ENCODE measurements at places on chromosomes 7 and 10. TPM values are rescaled to one million over a fixed set of nuclear protein-coding genes. Genes with fewer than 3 reads are reported as not detected.

- DNase-seq, result no peak
Measured at GRCh38 chr7:116232350-116232749, 22.0 kb downstream of the TES start.

- DNase-seq, result no peak
Measured at GRCh38 chr10:2933924-2934323, 133.4 kb upstream of the PFKP start.

DNA sequence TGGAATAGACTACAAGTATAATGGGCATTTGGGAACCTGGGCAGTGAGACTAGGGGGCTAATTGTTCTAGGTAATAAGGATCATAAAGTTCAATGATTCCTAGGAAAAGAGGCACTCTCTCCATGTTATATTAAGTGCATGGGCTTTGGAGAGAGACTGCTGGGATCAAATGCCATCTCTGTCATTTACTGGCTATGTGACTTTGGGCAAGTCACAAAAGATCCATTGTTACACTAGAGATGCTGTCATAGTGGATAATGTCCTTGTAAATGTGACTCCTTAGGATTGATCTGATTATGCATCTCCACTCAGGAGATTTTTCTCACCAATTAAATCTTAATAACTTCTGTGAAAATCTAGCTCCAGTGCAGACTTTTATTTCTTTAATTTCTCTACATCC, 156.3 kb upstream of the CACNA2D1 start:
- DNase-seq, result no peak

Gene CDNF
- 0.29 TPM for total RNA-seq

Gene LRRC18
- not detected for total RNA-seq

GRCh38 chr7:69906283-69906995, 308.2 kb downstream of the AUTS2 start:
- no peak for DNase-seq

DNA sequence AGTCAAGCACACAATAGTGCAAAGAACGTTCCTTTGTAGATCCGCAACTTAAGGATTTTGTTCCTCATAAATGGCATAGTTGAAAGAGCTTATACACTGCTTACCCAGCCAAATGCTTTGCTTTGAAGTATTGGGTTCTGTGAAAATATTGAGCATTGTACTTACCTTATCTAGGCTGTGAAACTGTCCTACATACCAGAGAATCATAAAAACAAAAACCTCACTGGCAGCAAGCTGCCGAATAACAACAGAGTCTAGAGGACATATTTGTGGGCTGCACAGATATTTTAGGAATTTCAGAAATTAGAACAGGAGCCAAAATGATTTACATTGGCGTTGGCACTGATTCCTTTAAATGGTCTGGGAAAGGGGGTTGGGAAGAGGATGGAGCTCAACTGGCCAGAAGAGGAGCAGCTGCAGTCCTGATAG, 174.8 kb downstream of the RTKN2 start:
- DNase-seq, result peak; percentile 75

Gene AGBL3
- 0.03 TPM for total RNA-seq

DNA sequence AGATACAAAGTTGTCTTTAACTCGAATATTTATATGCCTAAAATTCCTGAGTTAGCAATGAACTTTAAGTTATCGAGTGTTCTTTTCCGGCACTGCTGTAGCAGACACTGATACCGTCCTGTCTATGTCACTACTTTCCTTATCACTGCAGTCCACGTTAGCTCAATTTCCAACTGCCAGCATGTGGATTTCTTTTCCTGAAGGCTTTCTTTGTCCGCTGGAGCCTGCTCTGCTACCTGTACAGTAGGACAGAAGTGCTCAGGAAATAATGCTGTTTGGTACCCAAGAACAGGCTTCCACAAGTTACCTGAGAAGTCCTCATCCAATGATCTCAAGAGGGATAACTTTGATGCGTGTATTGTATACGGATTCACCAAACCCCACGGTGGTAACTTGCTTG, 329.4 kb downstream of the NXPH1 start:
- DNase-seq, result no peak

Gene SP8
- total RNA-seq, result not detected

- DNase-seq, result no peak
Measured at GRCh38 chr7:81811956-81812865, 42.4 kb upstream of the HGF start.

- no peak for DNase-seq
Measured at GRCh38 chr7:21338728-21339164, 89.1 kb upstream of the SP4 start.

Gene ZNF775
- 5.8 TPM for total RNA-seq

Gene CACNA2D1
- 31.6 TPM for total RNA-seq

- DNase-seq, result no peak
Measured at GRCh38 chr10:50426485-50426884, 175.2 kb upstream of the ASAH2 start.

DNA sequence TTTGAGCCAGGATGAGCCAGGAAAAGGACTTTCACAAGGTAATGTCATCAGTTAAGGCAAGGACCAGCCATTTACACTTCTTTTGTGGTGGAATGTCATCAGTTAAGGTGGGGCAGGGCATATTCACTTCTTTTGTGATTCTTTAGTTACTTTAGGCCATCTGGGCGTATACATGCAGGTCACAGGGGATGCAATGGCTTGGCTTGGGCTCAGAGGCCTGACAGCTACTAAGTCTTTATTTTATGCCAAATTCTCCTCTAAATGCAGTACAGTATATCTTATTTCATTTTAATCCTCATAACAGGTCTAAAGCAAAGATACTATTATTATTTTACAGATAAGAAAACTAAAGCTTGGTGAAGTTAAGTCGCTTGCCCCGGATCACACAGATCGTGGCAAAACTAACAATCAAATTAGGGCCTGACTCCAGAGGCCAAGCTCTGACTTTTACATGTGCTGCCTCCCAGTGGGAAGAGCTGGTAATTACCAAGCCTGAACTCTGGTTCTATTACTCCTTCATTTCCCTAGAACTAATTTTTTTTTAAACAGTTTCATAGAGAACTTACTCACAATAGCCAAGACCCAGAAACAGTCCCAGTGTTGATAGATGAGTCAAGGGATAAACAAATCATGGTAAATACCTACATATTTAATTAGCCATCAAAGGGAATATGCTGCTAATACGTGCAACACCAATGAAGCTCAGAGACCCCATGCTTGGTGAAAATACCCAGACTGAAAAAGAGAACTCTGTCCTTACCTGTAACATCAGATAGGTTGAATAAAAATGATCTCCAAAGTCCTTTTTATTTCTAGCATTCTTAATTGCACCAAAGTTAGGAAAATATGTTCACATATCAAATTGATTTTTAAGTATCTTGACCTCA, 35.4 kb downstream of the C7orf25 start:
- DNase-seq, result peak; percentile 59

DNA sequence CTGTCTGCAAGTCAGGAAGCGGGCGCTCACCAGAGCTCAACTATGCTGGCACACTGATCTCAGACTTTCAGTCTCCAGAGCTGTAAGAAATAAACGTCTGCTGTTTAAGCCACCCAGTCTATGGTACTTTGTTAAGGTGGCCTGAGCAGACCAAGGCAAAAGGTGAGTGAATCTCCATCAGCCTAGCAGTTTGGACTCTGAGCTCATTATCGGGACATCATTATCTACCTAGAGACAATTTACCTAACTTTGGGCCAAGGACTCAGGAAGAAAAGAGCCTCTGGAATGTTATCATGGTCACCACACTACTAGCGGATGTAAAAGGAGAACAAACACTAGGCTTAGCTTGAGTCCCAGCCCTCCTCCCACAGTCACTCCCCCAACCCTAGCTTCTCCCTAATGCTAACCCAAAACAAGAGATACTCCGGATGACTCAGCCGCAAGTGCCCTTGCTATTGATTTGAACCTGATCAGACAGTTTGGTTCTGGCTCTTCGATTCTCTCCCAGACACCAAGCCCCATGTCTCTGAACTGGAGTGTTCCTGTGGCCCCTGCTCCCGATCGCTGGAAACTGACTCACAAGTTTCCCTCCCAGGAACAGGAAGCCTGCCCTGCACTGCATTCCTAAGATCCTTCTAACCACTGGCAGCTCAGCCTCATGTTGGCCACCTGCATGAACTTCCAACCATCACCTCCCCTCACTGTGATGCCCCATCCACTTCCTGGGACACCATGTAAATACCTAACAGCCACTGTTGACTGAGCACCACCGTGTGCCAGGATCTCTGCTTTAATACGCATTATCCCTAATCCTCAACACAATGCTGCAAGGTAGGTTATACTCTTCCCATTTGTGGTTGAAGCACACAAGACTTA, 34.5 kb downstream of the CREB3L2 start:
- DNase-seq, result peak; percentile 45

DNA sequence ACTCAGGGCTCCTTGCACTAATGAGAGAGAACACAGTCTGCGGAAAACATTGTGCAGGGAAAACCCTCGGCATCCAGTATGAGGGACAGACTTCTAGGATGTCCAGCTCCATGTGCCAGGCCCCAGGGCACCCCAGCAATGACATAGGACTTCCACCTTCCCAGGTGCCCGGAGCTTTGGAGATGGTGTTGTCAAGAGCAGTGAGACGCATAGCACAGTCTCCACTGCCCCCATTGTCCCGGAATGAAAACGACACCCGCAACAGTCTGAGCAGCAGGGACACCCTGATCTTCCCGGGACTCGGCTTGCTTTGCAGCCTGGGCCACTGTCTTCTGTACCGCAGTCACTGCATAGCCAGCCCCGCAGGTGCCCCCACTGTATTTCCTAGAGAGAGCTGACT, 339.2 kb upstream of the ADARB2 start:
- DNase-seq, result no peak

Gene PON1
- total RNA-seq, result not detected

- DNase-seq, result no peak
Measured at GRCh38 chr7:156764016-156764669, 123.6 kb downstream of the RNF32 start.

Gene INSIG1
- total RNA-seq, result 36.4 TPM

DNA sequence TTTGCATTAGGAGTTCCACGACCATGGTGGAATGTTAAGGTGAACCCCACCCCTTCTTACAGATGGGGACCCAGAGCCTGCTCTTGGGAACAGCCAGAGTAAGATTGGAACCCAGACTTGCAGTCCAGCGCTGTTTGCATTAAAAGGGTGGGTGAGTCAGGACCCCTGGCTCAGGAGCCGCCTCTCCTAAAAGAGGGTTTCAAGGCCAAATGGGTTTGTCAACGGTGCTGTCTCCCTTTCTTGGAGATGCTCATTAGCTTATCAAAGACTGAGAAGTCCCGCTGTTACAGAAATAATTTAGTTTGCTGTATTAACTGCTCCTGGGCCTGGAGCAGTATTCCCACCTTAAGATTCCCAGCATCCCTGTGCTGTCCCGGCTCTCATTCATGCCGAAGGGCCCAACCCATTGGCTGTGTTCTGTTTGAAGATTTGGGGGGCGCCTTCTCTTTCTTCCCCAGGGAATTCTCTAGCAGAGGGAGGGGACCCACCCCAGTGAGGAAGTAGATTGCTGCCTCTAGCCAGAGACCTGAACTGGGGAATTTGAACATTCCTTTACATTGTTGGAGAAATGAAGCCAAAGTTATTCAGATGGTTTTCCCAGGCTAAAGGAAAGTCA, 1.8 kb downstream of the MARVELD1 start:
- DNase-seq, result no peak

- DNase-seq, result no peak
Measured at GRCh38 chr7:129434675-129435318, 565 bp downstream of the STRIP2 start.

DNA sequence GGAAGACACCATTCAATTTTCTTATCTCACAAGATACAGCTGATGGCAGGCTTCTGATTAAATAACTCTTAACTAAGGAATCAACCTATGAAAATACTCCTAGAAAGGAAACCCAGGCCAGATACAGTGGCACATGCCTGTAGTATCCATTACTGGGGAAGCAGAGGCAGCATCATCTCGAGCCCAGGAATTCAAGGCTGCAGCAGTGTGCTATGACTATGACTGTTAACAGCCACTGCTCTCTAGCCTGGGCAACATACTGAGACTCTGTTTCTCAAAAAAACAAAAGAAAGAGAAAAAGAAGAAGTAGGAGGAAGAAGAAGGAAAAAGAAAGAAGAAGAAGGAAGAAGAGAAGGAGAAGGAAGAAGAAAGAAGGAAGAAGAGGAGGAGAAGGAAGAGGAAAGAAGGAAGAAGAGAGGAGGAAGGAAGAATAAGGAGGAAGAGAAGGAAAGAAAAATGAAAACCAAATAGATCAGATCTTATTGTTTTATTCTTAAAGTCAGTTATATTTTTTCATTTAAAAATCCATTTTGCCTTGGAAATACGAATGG, 18.0 kb downstream of the DPY19L1 start:
- DNase-seq, result no peak

Gene OR6V1
- not detected for total RNA-seq

- no peak for DNase-seq
Measured at GRCh38 chr10:59748834-59749233, 4.4 kb downstream of the MRLN start.

Gene ZNF479
- total RNA-seq, result not detected

GRCh38 chr7:16839646-16840045, 34.8 kb upstream of the AGR2 start:
- no peak for DNase-seq

DNA sequence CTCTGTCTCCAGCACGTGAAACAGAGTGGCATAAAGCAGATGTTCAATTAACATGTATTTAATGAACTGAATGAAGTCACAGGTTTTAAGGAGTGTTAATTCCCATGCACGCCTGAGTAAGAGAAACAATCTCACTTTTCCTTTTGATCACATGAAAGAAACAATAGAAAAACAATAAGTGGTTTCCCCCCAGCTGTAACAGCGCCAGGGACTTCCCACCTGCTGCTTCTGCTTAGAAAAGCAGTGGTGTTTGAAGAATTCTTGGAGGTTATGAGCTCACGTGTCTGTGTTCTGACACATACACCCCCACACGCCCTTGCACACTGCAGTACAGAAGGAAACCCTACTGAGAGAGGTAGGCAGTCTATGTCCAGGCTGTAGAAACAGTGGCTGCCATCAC, 51.3 kb upstream of the FRMD4A start:
- peak; percentile 6 for DNase-seq

Gene TLL2
- not detected for total RNA-seq

Gene TAS2R4
- total RNA-seq, result 0.22 TPM

DNA sequence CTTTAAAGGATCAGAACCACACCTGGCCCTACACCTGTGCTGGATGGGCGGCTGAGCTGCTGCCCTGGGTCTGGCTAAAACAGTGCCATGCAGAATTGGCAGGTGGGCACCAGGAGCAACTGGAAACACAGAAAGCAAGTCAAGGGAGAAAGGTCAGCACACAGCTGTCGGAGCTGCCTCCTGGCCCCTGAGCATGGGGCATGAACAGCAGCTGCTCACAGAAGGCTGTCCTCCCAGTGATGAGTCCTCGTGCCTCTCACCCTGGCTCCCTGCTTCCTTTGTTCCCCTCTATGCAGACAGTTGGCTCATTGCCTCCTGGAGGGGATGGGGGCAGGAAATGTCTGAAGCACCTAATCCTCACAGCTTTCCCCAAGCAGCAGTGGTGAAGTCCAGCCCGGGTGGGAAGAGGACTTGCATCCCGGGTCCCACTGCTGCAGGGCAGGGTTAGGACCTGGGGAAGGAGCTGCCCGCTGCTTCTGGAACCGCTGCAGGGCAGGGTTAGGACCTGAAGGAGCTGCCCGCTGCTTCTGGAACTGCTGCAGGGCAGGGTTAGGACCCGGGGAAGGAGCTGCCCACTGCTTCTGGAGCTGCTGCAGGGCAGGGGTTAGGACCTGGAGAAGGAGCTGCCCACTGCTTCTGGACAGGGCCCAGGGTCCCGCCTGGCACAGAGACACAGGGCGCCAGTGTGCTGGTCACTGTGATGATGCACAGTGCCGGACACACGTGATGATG, 37.3 kb downstream of the VIPR2 start:
- no peak for DNase-seq

Gene INMT
- total RNA-seq, result 0.08 TPM

GRCh38 chr10:6053816-6054631, 8.1 kb downstream of the IL2RA start:
- no peak for DNase-seq

Gene UBTD1
- total RNA-seq, result 15.8 TPM

Gene C10orf90
- total RNA-seq, result not detected

Gene CALHM3
- not detected for total RNA-seq
